Suprapubic skin (tissue), 4 donors: ENCODE measurements at places on chromosomes 13 and 19. TPM values are rescaled to one million over a fixed set of nuclear protein-coding genes. Genes with fewer than 3 reads are reported as not detected.

Gene RGS9BP
- 3.8 TPM for total RNA-seq

Gene SPTBN4
- total RNA-seq: 0.52 TPM

Gene VSTM2B
- not detected for total RNA-seq

Gene CRX
- not detected for total RNA-seq

Gene NTN5
- total RNA-seq: 0.64 TPM

Gene F10
- 6.5 TPM for total RNA-seq

Gene PSG7
- total RNA-seq: 0.59 TPM

Gene IL12RB1
- total RNA-seq: 0.87 TPM

Gene PRKCG
- total RNA-seq: not detected

Gene ZNF431
- 45.0 TPM for total RNA-seq

Gene EDDM13
- 14.9 TPM for total RNA-seq

Gene PALM
- total RNA-seq: 20.5 TPM

Gene THOP1
- 46.7 TPM for total RNA-seq

Gene NLRP11
- not detected for total RNA-seq

DNA sequence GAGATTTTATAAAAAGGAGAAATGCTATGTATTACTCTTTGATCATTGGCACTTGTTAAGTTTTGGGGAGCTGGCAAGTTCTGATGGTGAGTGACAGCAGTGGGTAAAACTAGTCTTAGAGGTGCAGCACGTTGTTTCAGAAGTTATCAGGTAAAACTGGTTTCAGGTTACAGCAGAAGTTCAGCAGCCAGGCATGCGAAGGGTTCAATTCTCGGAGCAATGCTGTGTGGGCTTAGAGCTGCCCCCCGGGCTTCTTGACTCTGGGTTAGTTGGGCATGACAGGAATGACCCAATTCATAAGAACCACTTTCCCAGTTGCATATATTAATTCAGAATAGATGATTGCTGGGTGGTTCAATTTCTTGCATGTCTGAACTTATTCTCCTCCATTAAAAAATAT lies 34.8 kb downstream of the ING1 start:
- DNase-seq: no peak

DNA sequence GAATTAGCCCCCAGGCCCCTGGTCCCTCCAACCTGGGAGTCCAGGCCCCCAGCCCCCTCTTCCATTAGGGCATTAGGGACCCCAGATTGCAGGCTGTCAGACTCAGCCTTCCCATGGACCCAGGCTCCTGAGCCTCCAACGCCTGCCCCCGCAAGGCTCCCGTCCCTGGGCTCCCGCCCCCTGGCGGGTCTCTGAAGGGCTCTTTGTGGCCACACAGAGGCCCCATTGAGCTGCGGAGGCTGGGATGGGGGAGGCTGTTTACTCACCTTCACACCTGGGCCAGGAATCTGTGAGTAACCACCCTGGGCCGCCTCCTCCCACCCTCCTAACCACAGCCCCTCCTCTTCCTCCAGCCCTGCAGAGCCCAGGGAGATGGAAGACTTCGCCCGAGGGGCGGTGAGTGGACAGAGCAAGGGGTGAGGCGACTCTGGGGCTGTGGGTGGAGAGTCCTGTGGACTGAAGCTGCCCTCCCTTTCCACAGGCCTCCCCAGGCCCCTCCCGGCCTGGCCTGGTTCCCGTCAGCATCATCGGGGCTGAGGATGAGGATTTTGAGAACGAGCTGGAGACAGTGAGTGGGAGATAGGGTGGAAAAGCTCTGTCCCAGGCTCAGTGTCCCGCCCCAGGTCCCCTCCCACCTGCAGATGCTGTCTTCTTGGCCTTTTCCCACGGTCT lies 4.9 kb downstream of the ARHGEF1 start:
- DNase-seq: no peak

- peak; percentile 77 for DNase-seq
Measured at GRCh38 chr19:15934332-15935078, at the start of gene CYP4F11. TSS of gene CYP4F11 (minus strand) at chr19:15934529. CDS start at chr19:15934408, 121 bp downstream.

GRCh38 chr13:22143671-22144070 lies 472.8 kb downstream of the FGF9 start:
- DNase-seq: no peak

DNA sequence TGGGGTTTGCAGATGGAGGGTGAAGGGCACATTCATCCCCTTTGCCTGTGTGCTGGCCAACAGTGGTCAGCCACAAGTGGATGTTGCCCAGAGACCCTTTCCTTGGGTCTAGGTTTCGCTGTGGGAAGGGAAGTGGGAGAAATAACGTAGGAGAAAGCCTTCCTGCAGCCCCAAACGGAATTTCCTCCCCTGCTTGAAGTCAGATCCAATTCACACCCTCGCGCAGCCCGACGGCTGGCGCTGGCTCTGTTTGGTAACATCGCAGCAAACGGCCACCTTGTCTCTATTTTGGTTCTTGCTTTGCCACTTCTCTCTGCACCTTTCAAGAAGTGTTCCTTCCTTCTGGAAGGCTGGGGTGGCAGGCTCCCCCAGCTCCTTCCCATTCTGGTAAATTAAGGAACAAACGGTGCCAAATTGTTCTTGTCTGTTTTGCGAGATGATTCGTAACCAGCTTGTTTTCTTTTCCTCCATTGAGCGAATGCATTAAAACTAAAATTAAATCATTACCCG lies 45.4 kb downstream of the CHST8 start:
- no peak for DNase-seq

DNA sequence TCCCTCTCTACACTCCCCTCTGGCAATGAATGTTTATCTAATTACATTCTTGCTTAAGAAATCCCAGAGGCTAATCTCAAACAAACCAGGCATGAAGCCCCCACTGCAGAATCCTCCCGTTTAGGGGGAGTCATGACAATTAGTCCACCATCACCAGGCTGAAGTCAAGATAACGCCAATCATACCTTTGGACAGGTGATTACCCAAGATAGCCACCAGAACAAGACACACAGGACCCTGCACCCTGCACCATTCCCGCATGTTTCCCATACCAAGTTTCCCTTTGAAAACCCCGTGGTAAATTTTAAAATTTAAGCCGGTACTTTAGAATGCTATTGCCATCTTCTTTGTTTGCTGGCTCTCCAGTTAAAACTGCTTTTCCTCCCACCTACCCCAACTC lies 64.8 kb upstream of the XPO4 start:
- peak; percentile 23 for DNase-seq

GRCh38 chr13:49084961-49085360 lies 109.2 kb downstream of the FNDC3A start:
- no peak for DNase-seq

GRCh38 chr19:38708413-38709024 lies 35.8 kb downstream of the CAPN12 start:
- no peak for DNase-seq

DNA sequence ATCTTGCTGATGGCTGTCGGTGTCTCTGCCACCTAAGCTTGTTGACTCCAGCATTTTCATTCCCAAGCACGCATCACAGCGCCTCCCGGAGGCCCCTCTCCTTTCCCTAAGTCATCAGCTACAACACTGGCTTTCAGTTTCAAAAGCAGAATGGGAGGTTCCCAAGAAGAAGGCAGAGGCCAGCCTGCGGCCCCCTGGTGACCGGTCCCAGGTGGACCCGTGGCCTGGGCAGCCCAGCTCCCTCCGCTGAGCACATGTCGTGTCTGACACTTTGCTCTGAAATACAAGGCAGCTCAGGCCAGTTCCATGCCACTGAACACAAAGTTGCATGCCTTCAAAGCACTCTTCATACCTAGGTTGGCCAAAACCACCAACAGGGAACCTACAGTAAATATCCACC lies 8.5 kb downstream of the MLLT1 start:
- no peak for DNase-seq

DNA sequence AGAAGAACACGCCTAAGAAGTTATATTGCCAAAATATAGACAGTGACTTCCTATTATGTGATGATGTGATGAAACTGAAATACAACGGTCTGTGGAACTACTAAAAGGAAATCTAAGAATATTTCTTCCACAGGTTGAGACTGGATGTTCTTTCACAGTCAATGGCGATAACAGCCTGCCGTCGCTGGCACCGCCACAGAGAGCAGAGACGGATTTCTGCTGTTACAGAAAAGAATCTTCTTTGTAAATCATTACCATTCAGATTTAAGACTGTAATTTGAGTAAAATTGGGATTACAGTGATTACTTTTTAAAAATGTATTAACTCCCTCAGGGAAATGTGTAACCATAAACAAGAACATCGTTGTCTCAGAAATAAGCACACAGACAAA lies 100.8 kb downstream of the TUBGCP3 start:
- no peak for DNase-seq

GRCh38 chr19:50639121-50640112 lies at the start of gene SYT3:
TSS of gene SYT3 (minus strand) at chr19:50639881. CDS start at chr19:50637411, 2,470 bp downstream.
- no peak for DNase-seq

GRCh38 chr13:64414381-64414780 lies 2815.8 kb downstream of the PCDH9 start:
- DNase-seq: no peak

DNA sequence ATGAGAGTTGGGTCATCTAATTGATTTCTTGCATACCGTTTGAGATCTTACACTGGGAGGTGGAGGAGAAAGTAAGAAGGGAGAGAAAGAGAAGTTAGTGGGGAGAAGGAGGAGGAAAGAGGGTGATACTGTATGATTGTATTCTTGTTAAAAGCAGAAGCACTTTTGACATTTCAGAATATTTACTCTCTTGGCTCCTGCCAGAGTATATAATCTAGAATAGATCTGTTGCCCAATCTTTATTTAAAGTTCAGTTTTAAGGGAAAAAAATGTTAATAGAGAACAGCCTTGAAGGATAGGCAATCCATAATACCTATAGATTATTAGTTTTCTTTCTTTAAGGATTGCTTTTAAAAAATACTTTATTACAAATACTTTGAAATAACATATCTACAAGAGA lies 41.5 kb downstream of the PDS5B start:
- DNase-seq: no peak

- DNase-seq: no peak
Measured at GRCh38 chr13:96844616-96845015, 149.7 kb downstream of the OXGR1 start.

DNA sequence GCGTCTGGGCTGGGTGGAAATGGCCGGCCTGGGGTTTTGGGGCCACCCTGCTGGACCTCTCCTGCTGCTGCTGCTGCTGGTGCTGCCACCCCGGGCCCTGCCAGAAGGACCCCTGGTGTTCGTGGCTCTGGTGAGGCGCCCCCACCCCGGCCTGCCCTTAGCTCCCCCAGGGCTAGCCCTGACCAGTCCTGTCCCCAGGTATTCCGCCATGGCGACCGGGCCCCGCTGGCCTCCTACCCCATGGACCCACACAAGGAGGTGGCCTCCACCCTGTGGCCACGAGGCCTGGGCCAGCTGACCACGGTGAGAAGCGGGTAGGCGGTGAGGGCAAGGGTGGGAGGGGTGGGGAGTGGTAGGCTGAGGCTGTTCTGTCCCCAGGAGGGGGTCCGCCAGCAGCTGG lies at the start of gene ACP4:
Gene ACP4, plus strand, starts transcription at position 20 of the 400 bp plus-strand sequence. Its CDS starts 0 bp downstream, at position 20.
- no peak for DNase-seq

DNA sequence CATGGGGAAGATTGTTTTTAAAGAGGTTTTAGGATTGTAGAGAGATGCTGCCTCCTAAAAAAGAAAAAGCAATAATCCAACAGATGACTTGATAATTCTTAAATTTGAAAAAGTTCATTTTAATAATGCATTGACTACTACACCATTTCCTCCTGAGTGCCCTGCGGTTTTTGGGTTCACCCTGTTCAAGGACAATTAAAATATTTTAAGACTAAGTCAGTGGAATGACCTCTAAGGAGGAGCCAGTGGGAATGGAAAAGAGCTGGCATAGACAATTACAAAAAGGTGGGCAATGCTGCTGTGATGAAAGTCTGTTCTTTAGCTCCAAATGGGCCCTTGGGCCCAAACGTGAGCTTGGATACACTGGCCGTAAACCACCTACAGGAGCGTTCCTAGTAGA lies 217.8 kb downstream of the LHFPL6 start:
- no peak for DNase-seq

DNA sequence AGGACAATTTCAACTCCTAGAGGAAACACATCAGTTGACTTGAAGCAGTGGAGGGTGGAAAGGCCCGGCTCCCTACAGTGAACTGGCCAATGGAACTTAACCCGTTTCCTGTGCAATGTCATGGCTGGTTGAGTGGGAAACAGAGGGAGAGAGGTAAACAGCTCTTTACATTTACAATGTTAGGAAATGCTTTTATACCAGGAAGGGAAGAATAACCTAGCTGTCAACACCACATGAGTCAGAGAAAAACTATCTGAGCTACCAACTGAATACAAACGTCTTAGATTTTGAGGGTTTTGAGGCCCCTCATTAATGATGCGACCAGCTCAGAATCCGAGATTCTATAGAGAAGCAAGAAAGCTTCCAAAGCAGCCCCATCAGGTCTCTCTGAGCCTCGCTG lies 36.7 kb downstream of the CARD8 start:
- DNase-seq: no peak

DNA sequence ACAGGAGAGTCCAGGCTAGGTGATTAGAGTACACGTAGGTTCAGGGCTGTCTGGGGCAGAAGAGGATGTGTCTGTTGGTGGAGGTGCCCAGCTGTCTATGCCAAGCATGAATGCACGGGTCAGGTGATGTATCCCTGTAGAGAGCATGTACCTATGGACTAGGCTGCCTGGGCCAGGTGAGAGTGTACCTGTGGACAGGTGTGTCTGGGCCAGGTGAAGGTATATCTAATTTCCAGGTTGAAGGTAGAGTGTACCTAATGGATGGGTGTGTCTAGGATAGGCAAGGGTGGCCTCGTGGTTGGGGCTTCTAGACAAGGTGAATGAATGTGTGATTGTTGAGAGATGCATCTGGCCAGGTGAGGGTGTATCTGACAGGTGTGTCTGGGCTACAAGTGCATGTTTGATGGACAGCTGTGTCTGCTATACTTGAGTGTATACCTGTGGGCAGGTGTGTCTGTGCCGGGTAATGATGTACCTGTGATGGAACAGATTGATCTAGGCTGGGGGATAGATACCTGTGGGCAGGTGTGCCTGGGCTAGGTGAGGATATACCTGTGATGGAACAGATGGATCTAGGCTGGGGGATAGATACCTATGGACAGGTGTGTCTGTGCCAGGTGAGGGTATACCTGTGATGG lies 15.5 kb upstream of the ZNF414 start:
- no peak for DNase-seq

- no peak for DNase-seq
Measured at GRCh38 chr13:53466576-53466975, 438.0 kb downstream of the OLFM4 start.

GRCh38 chr19:47839913-47840312 lies 18.2 kb downstream of the CRX start:
- no peak for DNase-seq

GRCh38 chr19:34171539-34171876 lies 796 bp upstream of the LSM14A start:
- DNase-seq: no peak

- DNase-seq: no peak
Measured at GRCh38 chr13:107241381-107241780, 673.4 kb upstream of the ARGLU1 start.
